ENCODE measurements at places on chromosomes 1 and 21.

DNA sequence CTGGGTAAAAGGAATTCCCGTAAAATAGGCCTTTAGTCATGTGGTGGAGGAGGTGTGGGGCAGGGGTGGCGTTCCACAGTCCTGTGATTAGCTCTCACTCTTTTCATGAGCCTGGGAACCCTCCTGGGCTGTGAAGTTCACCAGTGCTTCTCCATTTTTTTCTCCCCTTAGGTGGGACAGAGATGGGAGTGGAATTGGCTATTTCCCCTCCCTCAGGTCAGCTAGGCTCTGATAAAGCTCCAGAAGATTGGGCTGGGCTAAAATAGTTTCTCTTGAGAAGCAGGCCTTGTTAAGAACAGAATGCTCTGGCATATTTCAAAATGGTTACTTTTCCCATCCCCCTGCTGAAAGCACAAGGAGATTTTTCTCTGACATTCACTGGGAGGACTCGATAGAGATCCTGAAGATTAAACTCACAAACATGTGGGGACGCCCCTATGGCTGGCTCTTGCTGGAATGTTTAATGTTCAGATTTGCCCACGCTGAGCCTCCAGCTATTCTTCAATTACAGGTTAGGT lies 33.4 kb upstream of the SLC2A1 start:
- peak; percentile 67 for DNase-seq

- no peak for DNase-seq
Measured at GRCh38 chr1:156560585-156561163, 11.7 kb downstream of the IQGAP3 start.

- no peak for DNase-seq
Measured at GRCh38 chr1:237664348-237664747, 226.4 kb downstream of the ZP4 start.

DNA sequence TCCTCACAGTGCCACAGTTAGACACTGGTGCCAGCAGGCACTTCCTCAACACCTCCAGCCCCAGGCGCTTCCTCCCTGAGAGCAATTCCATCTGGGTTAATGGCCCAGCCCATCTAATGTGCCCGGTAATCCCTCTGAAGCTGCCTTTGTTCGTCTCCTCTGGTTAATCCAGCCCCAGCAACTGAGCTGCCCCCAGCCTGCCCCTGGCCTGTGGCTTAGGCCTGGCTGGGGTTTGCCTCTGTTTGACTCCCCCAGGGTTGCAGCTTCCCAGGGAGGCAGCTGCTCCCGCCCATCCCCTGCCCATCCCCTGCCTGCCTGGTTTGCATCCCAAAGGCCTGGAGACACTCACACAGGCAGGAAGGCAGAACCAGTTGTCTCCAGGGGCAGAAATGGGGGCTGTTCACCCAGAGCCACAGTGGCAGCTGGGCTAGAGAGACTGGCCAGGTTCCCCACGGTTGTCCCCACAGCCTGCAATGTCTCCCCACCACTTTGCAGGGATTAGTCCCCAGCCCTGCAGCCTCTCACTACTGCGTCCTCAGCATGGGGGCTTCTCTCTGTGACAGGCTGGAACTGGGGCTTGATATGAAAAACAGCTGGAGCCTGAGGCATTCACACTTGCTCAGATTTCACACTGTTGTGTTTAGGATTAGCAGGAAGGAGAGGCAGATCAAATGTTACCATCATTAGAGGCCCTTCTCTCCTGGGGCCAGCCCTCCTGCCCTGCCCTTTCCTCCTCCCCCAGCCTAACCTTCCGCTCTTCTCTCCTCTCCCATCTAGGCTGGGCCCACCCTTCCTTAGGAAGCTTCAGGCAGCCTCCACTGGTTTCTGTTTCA lies 120.2 kb downstream of the TLR5 start:
- DNase-seq = peak; percentile 96

DNA sequence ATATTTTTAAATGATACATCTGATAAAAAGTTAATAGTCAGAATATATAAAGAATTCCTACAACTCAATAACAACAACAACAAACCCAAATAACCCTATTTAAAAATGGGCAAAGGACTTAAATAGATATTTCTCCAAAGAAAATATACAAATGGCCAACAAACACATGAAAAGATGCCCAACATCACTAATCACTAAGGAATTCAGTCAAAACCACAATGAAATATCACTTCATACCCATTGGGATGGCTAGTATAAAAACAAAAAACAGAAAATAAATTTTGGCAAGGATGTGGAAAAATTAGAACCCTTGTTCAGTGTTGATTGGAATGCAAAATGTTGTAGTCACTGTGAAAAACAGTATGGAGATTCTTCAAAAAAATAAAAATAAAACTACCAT lies 184.8 kb upstream of the RAB4A start:
- no peak for DNase-seq

DNA sequence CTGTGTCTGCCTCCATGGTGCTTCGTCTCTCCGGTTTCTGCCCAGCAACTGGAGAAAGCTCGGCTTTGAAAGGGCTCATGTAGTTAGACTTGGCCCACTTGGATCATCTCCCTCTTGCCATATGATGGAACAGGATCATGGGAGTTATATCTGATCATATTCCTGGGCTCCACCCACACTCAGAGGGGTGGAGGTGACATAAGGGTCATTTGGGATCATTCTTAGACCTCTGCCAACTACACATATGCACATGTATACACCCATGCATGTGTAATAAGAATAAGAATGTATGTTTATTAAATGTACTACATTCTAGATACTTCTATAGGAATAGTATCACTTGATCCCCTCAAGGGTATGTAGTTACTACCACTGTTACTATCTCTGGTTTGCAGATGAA lies 74.1 kb upstream of the WNT4 start:
- no peak for DNase-seq

DNA sequence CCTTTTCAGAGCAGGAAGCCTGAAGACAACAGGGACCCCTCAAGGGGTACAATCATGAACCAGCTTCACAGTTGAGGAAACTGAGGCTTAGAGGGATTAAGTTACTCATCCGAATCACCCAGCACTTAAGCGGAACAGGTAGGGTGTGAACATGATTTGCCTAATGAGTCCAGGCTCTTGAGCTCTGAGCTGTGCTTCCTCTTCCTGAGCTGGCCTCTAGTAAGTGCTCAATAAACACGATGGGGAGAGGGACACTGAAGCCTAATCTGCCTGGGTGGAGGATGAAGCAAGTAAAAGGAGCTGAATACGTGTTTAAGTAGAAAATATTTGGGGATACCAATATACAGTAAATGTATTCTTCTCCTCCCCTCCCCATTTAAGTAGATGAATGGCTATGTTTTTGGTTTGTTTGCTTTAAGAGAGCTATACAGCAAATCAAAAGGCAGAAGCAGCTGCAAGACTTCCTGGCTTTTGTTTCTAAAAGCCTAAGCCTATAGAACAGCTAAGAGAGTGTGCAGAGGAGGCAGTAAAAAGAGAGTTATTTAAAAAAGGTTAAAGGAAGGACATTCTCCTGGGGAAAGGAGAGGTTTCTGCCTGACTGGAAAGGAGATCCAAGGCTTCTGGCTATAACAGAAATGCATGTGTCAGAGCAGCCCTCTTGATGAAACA lies 20.5 kb downstream of the STPG1 start:
- no peak for DNase-seq

DNA sequence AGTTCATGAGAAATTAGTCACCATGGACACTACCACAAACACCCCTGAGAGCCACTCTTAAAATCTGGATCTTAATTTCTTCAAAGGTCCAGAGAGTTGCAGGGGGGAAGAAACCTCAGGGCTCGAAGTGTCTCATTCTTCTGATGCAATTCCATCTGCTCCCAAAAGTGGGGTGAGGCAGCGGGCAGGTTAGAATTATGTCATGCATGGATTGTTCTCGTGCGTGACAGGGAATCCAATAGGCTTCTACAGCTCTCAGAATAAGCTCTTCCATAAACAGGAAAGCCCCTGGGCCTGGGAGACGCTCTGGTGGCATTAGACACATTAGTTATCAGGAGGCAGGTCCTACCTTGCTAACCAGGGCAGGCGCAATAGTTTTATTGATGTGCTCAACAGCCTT lies 8.4 kb downstream of the ENO1 start:
- no peak for DNase-seq

DNA sequence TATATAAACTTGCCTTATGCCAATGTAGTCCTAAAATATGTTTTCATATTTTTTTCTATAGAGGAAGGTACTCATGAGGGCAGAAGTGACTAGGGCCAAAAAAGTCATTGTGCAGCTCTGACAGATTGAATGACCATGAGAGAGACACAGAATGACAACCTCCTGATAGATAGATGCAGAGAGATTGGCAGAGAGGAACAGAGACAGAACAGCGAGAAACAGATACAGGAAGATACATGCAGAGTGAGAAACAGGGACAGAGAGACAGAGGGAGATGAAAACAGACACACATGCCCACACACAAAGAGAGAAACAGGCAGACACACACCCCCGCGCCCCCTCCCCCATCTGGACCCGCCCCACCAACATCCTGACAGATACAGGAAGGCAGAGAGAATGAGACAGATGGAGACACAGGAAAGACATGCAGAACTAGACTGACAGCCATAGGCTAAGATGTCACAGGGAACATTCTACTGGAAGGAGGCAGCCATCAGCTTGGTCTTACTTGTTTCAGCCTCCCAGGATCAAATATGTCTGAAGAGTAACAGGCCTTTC lies 211.1 kb downstream of the ST6GALNAC3 start:
- no peak for DNase-seq

GRCh38 chr1:58465825-58466629 lies 80.5 kb downstream of the OMA1 start:
- DNase-seq = no peak

DNA sequence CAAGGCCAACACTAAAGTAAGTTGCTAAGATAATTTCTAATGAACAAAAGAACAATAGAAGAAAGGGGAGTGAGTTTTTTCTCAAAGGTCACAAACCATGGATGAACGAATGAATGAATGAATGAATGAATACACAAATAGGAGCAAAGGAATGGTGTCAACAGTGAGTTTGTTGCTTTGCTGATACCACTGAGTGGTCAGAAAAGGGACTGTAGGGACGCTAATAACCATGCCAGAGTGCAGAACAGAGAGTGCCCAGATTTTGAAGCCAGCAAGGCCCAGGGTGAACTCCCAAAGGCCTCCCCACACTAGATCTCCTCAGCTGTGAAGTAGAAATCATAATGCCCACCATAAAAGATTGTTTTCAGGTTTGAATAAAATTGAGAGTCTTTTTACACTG lies 15.9 kb downstream of the CD58 start:
- no peak for DNase-seq

DNA sequence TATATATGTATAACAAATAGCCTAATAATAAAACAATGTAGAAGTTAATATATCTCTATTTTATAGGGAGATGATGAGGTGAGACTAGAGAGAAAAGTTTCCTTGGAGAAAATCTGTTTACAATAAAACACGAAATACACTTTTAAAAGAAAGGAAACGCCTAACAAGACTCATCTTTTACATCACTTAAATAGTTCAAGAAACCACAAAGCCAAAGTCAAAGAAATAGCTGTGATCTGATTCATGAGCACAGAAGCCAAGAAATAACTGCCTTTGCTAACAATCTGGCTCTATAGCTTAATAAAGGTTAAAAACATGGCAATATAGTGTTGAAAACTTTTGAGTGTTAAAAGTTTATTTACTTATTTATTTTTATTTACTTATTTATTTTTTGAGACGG lies 61.5 kb downstream of the TOR3A start:
- DNase-seq = no peak

- DNase-seq = no peak
Measured at GRCh38 chr1:154806333-154806732, 63.7 kb downstream of the KCNN3 start.

DNA sequence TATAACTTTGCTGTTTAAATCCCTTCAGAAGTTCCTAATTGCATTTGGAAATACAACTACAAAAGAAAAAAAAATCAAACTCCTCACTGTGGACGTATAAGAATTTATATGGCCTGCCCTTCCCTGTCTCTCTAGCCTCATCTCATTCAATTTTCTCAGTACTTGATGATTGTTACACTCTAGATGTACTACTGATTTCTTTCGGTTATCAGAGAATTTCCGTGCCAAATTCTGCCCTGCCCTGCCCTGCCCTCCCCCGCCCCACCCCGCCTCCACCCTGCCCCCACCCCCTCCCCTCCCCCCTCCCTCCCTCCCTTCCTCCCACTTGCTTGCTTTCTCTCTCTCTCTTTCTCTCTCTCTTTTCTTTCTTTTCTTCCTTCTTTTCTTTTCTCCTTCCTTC lies 71.7 kb upstream of the MPC2 start:
- DNase-seq = no peak

DNA sequence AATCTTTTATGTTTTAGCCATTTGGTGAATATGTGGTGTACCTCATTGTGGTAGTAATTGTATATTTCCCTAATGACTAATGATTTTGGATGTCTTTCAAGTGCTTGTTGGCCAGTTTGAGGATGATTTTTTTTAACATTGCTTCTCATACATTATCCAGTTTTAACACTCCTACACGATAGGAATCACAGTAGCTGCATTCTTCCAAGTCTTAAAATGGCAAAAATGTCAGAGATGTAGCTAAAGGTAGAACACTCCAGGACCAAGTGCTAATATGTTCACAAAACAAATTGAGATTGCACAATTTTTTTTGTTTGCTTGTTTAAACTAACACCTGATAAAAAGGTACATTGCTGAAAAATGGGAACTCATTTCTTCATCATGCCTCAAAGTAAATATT lies 11.7 kb downstream of the USP25 start:
- DNase-seq = no peak

DNA sequence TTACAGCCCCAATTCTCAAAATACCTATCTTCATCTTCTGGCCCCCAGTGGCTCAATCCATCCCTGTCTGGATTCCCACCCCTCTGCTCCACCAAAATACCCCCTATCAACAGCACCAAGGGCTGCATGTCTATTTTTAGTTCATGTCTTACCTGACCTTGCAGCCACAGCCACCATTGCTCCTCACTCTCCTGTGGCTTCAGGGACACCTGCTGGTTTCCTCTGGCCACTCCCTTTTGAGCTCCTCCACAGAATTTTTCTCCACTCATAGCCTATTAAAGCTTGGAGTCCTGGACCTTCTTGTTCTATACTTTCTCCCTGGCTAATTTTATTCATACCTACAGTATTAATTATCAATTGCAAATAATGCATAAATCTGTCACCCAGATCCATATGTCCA lies 125.3 kb upstream of the NGF start:
- DNase-seq = no peak

DNA sequence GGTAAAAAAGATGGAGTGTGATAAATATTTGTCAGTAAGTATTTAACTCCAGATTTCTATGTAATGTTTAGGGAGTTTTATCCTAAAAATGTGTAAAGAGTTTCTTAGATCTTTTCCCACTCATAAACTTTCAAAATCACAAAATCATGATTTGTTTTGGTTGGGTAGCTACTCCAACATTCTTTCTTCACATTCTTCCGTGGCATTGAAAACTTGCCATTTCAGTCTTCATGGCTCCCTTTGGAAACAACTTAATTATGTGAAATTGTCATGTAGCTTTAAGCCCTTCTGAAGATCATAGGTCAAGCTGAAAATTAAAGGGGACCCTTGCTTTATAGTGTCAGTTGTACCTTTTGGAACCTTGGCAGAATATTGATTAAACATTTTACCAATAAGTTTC lies 73.2 kb downstream of the ADGRL2 start:
- DNase-seq = no peak

Measured in ELF-1 (cell line).